Stimulated activated CD8-positive, alpha-beta memory T cell treated with anti-CD3 and anti-CD28 coated beads, Interleukin-2, amount 100 ng/mL, for 1 hour (primary cell): ENCODE measurements at places on chromosomes 3 and 15.

GRCh38 chr3:144381607-144382006 lies 410.0 kb downstream of the DIPK2A start:
- DNase-seq: no peak

DNA sequence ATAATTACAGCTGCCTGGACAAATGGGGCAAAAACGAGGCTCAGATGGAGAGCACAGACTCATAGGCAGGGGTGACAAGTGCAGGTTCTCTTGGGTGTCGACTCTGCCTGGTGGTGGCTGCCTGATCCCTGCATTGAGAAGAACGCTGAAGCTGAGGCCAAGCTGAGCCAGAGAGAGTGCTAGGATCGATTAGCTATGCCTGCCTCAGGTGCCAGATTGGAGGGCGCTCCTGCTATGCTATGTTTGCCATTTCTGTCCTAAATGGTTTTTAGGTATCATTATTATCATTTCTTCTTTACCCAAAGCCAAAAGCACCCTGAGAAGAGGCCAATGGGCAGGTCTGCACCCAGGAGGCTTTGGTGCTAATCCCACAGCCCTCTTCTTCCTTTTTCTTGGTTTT lies 53.9 kb upstream of the SLC6A11 start:
- DNase-seq: no peak

- no peak for DNase-seq
Observed at GRCh38 chr15:35151782-35152181, 66.7 kb upstream of the NANOGP8 start.

DNA sequence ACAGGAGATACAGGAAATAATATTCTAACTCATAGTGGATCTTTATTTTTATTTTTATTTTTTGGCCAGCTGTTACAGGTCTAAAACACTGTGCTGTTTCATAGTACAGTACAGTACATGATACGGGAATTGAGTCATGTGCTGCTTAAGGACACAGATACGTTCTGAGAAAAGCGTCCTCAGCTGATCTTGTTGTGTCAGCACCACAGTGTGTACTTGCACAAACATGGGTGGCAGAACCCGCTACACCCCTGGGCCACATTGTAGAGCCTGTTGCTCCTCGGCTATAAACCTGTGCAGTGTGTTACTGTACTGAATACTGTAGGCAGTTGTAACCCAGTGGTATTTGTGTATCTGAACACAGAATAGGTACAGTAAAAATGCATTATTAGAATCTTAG lies 183.4 kb downstream of the OR4M2 start:
- DNase-seq: no peak

DNA sequence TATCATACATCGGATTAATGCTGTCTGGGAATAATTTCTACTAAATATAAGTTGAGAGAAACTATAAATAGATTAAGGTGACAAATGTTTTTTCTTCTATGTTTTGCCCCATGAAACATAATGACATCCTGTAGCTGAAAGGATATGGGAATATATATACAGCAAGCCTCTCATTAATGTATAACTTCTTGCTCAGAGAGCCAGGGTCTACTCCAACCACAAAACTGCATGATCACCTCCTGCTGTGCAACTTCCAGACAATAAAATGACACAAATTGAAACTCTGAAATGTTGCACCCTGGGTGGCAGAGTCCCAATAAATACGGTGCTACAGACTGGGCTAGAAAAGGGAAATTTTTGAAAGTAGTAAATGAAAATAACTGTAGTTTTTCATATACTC lies 571.9 kb upstream of the CBLB start:
- no peak for DNase-seq

GRCh38 chr3:36823806-36824205 lies 59.5 kb upstream of the DCLK3 start:
- no peak for DNase-seq

DNA sequence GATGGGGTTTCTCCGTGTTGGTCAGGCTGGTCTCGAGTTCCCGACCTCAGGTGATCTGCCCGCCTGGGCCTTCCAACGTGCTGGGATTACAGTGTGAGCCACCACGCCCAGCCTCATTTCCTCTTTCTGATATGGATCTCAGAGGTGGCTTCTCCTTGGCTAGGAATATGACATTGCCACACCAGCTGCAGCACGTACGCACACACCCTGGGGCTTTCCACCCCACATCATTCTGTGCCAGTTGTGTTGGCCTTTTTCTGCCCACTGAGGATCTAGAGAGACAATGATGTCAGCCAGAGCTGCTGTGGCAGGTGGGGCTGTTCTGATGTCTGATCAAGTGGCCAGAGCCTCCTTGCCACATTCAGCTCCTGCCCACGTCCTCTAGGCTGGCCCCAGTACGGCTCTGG lies 29.0 kb downstream of the TMEM45A start:
- no peak for DNase-seq

DNA sequence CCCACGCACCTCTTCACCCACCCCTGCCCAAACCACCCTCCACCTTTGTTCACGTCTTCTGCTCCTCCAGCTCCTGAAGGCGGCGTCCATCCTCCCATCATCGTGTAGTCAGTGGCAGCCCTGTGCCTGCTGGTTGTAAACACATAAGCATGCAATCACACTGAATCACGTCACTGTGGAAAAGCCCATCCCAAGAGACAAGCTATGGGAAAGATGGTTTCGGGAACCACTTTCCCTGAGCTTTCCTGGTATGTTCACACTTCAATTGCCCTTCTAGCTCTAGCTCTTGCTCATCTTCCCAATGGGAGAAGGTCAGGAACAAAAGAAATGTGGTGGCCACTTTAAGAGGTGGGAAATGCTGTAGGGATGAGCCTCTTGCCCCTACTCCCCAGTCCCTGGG lies 14.4 kb upstream of the GOLGA8J start:
- no peak for DNase-seq

- DNase-seq: no peak
Observed at GRCh38 chr15:85489773-85490493, 109.5 kb downstream of the AKAP13 start.

GRCh38 chr3:65485826-65486469 lies 552.8 kb downstream of the MAGI1 start:
- no peak for DNase-seq
